ENCODE measurements at places on chromosomes 2 and 18. TPM values are rescaled to one million over a fixed set of nuclear protein-coding genes. Genes with fewer than 3 reads are reported as not detected.

Gene TMEM150A
- polyA plus RNA-seq = 16.3 TPM

Gene ANKRD29
- 0.07 TPM for polyA plus RNA-seq

Gene ANKRD30B
- not detected for polyA plus RNA-seq

Gene OTOS
- 0.34 TPM for polyA plus RNA-seq

Gene SKOR2
- not detected for polyA plus RNA-seq

Gene FKBP1B
- polyA plus RNA-seq = 15.1 TPM

Gene EFR3B
- 0.36 TPM for polyA plus RNA-seq

Gene CDH19
- not detected for polyA plus RNA-seq

Gene RBM45
- 8.6 TPM for polyA plus RNA-seq

Gene GKN2
- polyA plus RNA-seq = not detected

Gene SOX11
- 2.2 TPM for polyA plus RNA-seq

Gene MAP2
- 0.26 TPM for polyA plus RNA-seq

Gene ZNF516
- 16.9 TPM for polyA plus RNA-seq

Gene AGXT
- not detected for polyA plus RNA-seq

Gene MPPE1
- polyA plus RNA-seq = 18.9 TPM

Gene GNAL
- polyA plus RNA-seq = 0.11 TPM

Gene REG3G
- not detected for polyA plus RNA-seq

Gene FAM124B
- polyA plus RNA-seq = not detected

Gene CRACDL
- polyA plus RNA-seq = not detected

Gene PAIP2B
- 0.15 TPM for polyA plus RNA-seq

Gene RTP5
- not detected for polyA plus RNA-seq

Gene LDLRAD4
- not detected for polyA plus RNA-seq

Gene CYRIA
- polyA plus RNA-seq = 1.1 TPM

Gene SLC4A3
- polyA plus RNA-seq = 6.1 TPM

Gene TRABD2A
- polyA plus RNA-seq = 17.6 TPM

Gene CNGA3
- not detected for polyA plus RNA-seq

Gene TAF1B
- 7.2 TPM for polyA plus RNA-seq

Gene OR6B2
- polyA plus RNA-seq = not detected

Gene ZDBF2
- 1.9 TPM for polyA plus RNA-seq

Gene NXPH2
- not detected for polyA plus RNA-seq

Gene CAPN13
- not detected for polyA plus RNA-seq

Gene IL1F10
- not detected for polyA plus RNA-seq

Gene GPR35
- polyA plus RNA-seq = 0.42 TPM

Gene RAB11FIP5
- 36.0 TPM for polyA plus RNA-seq

Gene TMEM247
- not detected for polyA plus RNA-seq

Gene TEX44
- polyA plus RNA-seq = not detected

Gene YIPF4
- 4.1 TPM for polyA plus RNA-seq

Gene CHRND
- polyA plus RNA-seq = not detected

All from IMR-90 (cell line).